Activated CD4-positive, alpha-beta T cell treated with anti-CD3 and anti-CD28 coated beads for 36 hours (primary cell): ENCODE measurements at places on chromosomes 1 and 21. TPM values are rescaled to one million over a fixed set of nuclear protein-coding genes. Genes with fewer than 3 reads are reported as not detected.

DNA sequence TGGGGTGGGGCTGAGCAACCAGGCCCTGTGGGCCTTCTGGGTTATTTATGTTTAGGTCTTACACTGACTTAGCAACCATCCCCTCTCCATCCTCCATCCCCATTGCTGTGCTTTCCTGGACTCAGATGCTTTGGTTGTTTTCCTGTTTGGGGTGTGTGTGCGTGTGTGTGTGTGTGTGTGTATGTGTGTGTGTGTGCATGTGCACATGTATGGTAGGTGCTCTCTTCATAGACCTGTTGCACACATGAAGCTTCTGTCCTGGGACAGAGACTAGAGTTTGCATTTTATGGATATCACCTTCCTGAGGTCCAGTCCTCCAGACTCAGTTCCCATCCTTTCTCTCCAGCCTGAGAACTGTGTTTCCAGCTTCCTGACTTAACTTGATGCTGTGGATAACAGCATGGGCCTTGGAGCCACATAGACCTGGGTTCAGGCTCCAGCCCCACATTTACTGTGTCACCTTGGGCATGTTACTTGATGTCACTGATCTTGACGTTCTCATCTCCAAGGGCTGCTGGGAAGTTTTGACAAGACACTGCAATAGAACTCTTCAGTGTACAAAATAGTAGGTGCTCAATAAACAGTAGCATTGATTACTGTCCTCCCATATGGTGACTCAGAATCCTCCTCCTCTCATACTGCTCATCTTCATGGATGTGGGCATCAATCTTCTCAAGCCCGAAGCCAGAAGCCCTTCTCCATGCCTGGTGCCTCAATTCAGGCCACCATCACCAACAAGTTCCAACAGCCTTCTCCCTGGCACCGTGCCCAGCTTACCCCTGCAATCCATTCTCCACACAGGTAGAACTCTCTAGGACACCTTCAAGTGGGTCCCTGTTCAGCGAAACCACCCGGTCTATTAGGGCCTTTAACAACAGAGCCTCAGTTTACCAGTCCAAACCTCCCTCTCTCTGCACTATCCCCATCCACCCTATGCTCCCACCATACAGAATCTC is 181.8 kb upstream of the EDN2 start:
- DNase-seq = no peak

DNA sequence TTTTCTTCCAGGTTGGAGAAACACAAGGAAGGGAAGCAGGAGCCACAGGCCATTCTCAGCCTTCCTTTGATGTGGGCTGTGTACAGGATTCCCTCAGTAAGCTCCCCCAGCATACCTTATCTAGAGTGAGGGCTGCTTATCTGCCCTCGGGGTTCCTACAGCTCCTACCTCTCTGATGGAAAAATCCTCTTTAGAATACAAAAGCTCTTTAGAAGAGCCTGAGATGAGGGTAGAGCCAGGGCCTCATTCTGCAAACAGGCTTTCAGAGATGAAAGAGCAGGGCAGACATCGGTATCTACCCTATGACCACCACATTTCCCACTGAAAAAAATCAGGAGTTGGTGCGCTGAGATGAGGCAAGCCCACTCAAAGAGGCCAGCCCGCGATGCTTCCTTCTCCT is 85.1 kb downstream of the PLPP3 start:
- no peak for DNase-seq

PER3 gene
- total RNA-seq = 2.3 TPM

DNA sequence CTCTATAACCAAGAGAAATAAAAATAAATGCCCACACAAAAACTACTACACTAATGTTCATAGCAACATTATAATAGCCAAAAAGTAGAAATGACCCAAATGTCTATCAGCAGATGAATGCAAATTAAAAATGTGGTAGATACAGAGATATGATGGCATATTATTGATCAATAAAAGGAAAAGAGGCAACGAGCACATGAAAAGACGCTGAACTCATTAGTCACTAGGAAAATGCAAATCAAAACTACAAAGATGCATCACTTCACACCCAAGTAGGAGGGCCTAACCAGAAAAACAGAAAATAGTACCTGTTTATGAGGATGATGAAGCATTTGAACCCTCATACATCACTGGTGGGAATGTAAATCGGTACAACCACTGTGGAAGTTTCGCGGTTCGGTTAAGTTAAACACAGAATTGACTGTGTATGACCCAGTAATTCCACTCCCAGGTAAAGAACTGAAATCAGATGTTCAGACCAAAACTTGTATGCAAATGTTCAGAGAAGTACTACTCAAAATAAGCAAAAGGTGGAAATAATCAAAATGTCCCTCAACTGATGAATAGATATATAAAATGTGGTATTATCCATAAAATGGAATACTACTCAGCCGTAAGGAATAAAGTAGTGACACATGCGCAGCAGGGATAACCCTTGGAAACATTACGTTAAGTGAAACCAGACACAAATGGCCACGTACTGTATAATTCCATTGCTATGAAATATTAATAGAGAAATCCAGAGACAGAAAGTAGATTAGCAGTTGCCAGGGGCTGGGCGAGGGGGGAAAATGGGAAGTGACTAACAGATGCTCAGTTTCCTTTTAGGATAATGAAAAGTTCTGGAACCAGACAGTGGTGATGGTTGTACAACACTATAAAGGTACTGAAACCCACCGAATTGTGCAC is 3.1 kb downstream of the USP48 start:
- DNase-seq = peak; percentile 83

GRCh38 chr1:222654849-222655248 is 37.0 kb downstream of the MIA3 start:
- peak; percentile 80 for DNase-seq

RPE65 gene
- total RNA-seq = not detected

DNA sequence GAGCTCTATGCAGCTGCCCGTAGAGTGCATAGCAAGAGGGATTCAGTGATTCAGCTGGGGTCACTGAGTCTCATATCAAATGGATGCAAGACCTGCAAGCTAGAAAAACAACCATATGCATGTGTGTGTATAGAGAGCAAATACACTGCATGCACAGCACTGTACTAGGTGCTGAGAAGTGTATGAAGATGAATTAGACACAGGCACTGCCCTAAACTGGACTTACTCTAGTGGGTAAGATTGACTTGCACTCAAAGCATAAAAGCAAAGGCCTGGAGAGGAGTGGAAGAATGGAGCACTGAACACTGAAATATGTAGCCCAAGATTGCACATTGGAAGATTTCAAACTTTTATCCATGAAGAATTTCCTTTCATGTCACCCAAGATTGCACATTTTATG is 5.5 kb upstream of the GBP1 start:
- DNase-seq = no peak

GRCh38 chr1:20280341-20280740 is 10.3 kb upstream of the VWA5B1 start:
- DNase-seq = no peak

DNA sequence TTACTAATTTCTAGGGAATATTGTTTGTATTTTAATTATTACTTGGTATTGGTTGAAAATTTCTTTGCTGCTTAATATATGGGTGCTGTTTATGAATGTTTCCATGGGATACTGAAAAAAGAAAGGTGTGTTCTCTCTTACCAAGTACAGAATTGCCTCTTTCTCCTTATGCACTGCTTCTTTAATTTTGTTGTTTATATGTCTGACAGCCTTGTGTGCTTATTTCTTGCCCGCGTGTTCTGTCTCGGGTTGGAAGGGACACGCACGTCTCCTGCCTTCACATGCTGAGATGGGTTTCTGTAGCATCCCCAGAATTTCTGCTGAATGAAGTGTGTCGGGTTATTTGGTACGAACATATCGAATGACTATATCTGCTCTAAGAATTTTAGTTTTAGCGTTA is 51.1 kb downstream of the AGPAT3 start:
- DNase-seq = no peak

DNA sequence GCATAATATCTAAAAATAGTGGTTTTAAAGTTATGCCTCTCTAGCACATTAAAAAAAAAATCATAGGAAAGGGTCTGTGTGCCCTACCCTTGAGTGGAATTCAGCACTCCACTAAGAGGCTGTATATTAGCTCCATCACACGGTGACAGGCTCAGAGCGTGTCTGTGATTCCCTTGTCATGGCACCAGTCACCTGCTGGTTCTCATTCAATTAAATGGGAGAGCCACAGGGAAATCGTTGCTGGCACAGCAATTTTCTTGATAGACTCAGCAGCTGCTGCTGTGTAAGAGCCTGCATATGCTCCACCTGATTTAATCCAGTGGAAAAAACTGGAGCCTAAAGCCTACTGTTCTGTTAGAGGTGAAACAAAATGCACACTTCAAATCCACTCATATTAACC is 9.5 kb downstream of the ATP6V1G3 start:
- no peak for DNase-seq

GRCh38 chr21:14844001-14844400 is 220.8 kb downstream of the NRIP1 start:
- no peak for DNase-seq

- no peak for DNase-seq
Measured at GRCh38 chr1:20178634-20179370, 7.1 kb upstream of the UBXN10 start.

DNA sequence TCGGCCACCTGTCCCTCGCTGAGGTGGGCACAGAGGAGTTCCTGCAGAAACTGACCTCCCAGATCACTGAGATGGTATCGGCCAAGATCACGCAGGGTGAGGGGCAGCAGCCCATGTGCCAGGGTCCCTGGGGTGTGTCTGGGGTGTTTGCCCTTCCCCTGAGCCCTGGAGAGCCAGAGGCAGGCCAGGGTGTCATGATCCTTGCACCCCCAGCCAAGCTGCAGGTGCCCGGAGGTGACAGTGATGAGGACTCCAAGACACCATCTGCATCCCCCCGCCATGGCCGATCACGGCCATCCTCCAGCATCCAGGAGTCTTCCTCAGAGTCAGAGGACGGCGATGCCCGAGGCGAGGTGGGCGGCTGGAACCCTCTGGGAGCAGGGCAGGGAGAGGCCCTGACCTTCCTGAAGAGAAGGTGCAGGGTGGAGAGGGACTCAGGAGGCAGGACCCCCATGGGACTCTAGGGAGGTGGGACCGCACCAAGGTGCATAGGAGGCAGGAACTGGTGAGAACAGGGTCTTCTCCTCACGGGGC is 69.5 kb downstream of the TRIM11 start:
- DNase-seq = no peak

DNA sequence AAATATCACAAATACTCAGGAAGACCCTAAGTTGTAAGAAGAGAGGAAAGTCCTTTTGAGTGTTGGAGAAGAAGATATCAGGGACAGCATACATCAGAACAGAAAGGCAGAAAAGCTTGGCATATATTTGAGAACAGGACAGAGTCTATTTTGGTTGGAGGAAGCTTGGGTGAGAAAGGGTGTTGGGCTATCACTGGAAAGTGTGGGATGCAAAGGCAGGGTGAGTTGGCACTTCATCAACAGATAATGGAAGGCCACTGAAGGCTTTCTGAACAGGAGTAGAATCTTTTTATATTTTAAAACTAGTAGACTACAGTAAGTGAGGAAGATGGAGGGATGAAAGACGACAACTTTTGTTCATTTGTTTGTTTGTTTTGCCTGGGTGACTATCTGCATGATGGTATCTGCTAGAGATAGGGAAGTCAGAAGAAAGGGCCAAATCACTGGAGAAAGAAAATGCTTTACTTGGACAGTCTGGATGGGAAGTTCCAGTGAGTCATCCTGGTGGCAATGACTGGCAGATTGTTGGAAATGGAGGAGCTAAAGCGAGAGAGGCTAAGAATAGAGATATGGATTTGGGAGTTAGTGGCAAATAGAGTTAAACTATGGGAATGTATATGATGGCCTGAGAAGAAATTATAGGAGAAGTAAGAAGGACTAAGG is 33.7 kb upstream of the KCNA2 start:
- DNase-seq = no peak

JAM2 gene
- 1.1 TPM for total RNA-seq

DNA sequence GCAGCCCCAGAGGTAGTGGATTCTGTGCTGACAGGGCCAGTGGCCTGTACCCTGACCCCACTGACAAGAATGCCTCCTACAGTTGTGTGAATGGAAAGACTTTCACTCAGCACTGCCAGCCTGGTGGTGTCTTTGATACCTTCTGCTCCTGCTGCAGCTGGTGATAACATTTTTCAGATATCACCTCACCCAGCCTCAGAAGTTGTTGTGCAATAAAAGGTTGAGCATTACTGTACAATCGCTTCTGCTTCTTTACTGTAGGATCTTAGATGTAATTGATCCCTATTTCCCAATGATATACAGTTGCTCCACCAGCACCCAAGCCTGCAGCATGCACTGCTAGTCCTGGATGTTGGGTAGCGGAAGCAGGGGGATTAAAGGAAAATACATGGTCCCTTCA is 4.8 kb upstream of the CHIA start:
- no peak for DNase-seq

DNA sequence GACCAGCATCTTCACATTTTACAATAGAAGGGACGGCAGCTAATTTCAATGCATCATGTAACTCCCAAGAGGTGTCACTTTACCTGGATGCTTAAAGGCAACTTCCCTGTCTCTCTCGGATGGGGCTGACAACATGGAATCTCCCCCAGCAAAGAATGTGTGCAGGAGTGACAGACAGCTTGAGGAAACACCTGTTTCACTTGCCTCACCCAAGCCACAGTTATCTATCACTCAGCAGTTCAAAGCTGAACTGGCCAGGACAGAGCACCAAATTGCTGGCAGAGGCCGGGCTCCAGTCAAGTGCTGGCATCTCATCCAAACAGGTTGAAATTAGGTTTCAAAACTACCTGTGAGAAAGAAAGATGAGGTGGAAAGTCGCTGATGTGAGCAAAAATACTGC is 538.0 kb upstream of the PLXNA2 start:
- no peak for DNase-seq

DNA sequence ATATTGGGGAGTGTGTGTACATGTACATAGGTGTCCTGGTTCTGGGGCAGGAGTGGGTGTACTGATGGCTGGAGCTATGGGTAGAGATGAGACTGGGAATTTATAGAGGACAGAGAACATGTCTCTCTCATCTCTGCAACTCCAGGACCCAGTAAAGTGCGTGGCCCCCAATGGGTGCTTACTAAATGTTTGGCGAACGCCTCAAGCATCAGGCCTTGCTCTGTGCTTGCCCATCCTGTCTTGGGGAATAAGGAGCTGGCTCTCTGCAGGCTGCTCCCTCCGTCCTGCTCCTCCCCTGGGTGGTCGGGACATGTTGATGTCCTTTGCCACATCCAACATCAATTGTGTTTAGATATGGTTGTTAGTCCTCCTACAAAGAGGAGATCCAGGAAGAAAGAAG is 161.7 kb downstream of the ZSCAN20 start:
- no peak for DNase-seq

GRCh38 chr1:190472042-190472441 is 5.6 kb downstream of the BRINP3 start:
- DNase-seq = no peak
